Effector memory CD8-positive, alpha-beta T cell (primary cell): ENCODE measurements at places on chromosomes 3 and 15.

- no peak for DNase-seq
These were observed 5.7 kb downstream of the ARRDC4 start for GRCh38 chr15:97966246-97966645.

DNA sequence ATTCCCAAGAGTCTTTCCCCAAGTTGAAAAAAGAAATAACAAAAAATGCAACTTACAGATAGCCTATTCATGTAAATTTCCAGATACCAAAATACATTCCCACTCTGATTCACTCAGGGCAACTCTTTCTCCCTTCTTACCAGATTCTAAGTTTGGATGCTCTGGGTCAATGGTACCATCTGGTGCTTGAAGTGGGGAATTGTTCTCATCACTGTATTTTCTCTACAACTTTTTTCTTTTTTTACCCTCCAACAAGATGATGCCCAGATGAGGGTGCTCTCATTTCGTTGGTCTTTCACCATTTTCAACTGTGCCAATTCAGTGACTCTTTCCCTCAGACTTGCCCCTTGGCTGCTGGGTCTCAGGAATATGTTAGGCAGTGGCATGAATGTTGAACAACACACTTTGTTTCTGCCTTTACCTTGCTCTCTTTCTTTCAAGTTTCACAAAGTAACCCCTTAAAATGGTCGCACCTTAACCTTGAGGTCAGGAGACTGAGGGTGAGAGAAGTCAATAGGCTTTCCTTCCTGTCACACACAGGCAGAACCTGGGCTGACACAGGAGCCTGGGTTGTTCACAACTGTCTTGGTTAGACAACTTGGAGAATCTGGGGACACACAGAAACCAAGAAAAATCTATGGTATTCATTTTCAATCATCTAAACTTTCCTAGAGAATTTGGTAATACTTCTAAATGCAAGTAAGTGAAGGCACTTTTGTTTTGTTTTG is 330.7 kb upstream of the SLCO3A1 start:
- no peak for DNase-seq

- no peak for DNase-seq
These were observed 745 bp downstream of the RSL24D1 start for GRCh38 chr15:55195996-55196395.

- peak; percentile 88 for DNase-seq
These were observed at the start of gene NFKBIZ for GRCh38 chr3:101848754-101849713. Gene NFKBIZ, plus strand, starts transcription at chr3:101849514. Its CDS starts 115 bp downstream, at chr3:101849629.

DNA sequence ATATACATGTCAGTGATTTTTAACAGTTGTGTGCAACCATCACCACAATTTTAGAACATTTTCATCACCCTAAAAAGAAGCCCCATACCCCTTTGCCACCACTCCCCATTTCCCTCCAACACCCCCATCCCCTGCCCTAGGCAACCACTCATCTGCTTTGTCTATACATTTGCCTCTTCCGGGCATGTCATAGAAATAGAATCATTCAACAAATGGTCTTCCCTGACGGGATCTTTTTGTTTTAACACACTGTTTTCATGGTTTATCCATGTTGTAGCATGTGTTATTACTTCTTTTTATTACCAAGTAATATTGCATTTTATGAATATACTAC is 4.0 kb downstream of the VILL start:
- DNase-seq, result no peak

GRCh38 chr15:92904722-92905571 is 4.8 kb downstream of the CHD2 start:
- DNase-seq, result no peak

DNA sequence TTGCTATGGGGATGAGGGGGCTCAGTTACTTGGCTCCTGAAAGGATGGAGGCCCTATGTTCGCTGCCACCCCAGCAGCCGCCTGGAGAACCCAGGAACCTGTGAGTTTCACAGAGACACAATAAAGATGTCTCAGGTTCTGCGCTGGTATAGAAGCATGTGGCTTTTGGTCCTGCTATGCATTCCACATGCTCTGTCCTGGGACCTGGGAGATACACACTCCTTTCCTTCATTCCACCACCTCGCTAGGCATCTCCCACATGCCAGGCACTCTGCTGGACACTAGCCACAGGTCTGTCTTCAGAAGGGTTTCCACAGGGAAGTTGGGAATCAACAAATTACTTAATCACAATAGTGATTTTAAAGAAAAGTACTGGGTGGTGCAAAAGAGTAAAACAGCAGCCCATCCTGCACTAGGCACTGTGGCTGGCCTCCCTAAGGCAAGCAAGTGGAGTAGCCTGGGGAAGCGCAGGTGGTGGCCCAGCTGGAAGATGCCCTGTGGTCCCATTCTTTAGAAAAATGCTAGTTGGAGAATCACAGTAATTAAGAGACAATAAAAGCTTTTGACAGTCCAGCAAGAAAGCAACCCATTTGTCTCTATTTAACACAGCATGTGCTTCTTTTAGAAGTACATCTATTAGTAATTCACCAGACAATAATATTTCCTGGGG is 408.9 kb upstream of the WNT5A start:
- no peak for DNase-seq

GRCh38 chr3:158486200-158486599 is 84.8 kb upstream of the MLF1 start:
- DNase-seq, result no peak

DNA sequence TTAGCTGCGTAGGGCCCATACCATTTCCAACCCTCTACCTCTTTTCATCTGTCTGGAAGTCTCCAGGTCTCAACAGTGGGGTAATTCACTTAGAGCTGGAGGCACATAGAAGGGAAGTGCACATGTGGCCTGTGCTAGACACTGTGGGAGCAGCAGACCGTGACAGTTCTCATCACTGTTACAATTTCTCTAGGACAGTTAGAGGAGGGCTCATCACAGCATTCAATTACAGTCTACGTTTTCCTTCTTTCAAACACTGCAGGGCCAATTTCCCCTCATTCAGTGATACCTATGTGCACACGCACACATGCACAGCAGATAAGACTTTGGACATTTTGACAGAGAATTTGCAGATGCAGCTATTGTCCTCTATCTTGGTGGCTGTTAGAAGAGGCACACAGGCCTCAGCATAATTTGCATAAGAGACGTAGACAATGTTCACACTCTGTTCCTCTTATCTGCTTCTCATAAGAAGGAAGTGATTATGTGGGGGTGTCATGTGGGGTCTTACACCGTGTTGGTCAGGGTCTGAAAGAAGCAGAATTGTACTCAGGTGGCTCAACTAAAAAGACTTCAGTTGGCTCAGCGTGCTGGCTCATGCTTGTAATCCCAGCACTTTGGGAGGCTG is 12.6 kb upstream of the HRG start:
- DNase-seq, result no peak

- DNase-seq, result no peak
These were observed 76.9 kb downstream of the HES1 start for GRCh38 chr3:194212845-194213331.

GRCh38 chr3:49639551-49639950 is 34.6 kb upstream of the APEH start:
- DNase-seq, result no peak

- DNase-seq, result no peak
These were observed 528.6 kb downstream of the TAFA4 start for GRCh38 chr3:68403741-68404140.

- DNase-seq, result no peak
These were observed 121.1 kb downstream of the RAB11A start for GRCh38 chr15:65990298-65990981.

GRCh38 chr15:91566141-91566540 is 287.4 kb upstream of the SLCO3A1 start:
- DNase-seq, result no peak

DNA sequence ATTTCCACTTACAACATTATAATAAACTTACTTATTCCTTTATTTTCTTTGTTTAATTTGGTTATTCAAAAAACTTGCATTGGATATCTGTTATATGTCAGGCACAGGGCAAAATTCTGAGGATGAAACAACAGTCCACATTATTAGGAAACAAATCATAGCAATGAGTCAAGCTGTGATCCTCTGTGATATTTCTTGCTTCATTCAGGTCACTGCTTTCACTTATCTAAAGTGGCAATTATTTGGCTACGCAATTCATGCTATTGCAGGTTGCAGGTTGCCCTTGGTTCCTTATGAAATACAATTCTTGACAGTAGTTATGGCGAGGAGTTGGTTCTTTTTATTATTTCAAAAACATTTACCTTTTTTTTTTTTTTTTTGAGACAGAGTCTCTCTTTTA is 66.4 kb upstream of the CNTN6 start:
- no peak for DNase-seq

- no peak for DNase-seq
These were observed 122.5 kb downstream of the TJP1 start for GRCh38 chr15:29699791-29700190.

- DNase-seq, result no peak
These were observed 242.2 kb upstream of the KBTBD8 start for GRCh38 chr3:66755924-66756323.

- no peak for DNase-seq
These were observed 1.6 kb upstream of the SHOX2 start for GRCh38 chr3:158107605-158108444.

- no peak for DNase-seq
These were observed 95.7 kb upstream of the C3orf80 start for GRCh38 chr3:160129459-160130061.

GRCh38 chr3:172856795-172857742 is 106.5 kb downstream of the ECT2 start:
- DNase-seq, result no peak

DNA sequence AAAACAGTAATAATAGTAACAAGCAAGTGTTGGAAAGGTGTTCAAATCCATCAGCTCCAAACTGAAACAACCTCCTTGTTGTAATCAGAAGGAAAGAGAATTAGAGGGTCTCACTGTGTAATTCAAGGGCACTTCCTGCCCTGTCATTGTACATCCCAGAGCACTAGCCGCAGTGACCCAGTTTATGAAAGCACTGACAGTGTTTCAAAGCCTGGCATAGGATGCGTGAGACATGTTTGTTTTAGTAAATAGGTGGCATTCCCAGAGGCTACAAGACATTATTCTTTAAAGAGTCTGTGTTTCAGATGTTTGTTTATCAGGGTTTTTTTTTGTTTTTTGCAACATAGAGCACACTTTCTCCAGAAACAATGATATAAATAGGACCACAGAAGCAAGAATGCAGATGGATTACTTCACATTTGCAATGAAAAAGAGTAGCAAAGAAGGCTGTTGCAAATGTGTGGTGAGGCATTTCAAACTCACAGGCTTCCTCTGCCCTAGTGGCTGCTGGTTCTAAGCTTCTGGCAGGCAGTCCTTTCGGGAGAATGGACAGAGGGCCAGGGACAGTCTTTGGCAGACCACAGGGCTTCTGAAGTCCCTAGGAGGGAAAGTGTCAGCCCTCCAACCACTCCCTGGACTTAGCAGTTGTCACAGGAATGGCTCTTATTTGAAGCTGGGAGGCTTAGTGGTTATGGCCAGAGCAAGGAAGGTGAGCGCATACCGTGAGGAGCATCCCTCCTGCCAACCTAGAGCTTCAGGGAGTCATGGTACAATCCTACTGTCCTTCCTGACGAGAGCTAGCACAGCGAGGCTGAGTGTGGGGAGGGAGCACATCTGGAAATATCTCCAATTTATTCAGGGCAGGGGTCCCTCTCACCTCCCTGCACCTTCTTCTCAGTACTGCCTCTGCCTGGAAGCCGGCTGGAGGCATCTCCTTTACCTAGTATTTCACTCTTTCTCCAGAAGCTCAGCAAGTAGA is 31.4 kb upstream of the TIPARP start:
- no peak for DNase-seq

DNA sequence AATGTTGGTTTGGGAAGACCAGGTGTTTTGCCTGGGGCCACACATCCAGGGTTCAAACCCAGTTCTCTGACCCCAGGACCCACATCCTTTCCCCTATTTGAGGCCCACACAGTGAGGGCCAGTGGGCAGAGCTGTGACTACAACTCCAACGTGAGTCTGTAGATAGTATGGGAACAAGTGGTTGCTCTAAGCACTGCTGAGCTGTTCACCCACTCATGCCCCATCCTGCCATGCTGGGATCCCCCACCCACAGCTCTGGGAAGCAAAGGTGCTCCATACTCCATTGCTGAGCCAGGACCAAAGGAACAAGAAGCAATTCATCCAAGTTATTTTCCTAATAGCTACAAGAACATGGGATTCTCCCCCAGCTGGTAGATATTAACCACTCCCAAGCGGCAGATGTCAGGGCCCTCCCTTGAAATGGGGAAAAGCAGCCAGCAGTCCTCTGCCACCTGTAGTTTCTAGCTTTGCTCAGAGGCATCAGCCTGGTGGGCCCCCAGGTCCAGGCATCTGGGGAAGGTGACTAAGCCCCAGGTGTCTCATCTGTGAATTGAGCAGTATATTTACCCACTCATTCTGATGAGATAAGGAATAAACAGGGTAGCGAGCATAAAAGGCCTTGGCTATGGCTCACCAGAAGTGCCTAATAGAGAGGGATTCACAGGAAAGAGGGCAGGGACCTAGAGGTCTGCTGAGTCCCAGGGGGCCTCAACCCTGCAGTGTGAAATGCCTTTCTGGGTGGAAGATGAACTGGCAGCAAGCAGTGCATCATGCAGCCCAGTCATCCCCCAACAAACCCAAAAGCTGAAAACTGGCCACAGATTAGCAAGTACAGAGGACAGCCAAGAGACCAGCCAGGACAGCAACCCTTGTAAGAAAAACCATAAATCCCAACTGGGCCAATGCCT is 33.4 kb downstream of the POC1A start:
- no peak for DNase-seq

- no peak for DNase-seq
These were observed 84.9 kb downstream of the NECTIN3 start for GRCh38 chr3:111156517-111156916.

- DNase-seq, result no peak
These were observed 42.6 kb downstream of the GOLIM4 start for GRCh38 chr3:168053115-168053514.

GRCh38 chr3:189990826-189991225 is 129.9 kb downstream of the P3H2 start:
- no peak for DNase-seq

- DNase-seq, result no peak
These were observed 62.1 kb downstream of the CORO2B start for GRCh38 chr15:68640791-68641331.

DNA sequence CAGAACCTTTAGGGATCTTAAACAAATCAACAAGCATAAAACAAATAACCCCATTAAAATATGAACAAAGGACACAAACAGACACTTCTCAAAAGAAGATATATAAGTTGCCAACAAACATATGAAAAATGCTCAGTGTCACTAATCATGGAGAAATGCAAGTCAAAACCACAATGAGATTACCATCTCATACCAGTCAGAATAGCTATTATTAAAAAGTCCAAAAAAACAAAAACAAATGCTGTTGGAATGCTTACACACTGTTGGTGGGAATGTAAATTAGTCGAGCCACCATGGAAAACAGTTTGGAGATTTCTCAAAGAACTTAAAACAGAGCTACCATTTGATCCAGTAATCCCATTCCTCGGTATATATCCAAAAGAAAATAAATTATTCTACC is 423.6 kb downstream of the OTOL1 start:
- no peak for DNase-seq

GRCh38 chr15:75191235-75191634 is 10.4 kb upstream of the C15orf39 start:
- DNase-seq, result no peak
